ENCODE measurements at places on chromosomes 7 and 10. TPM values are rescaled to one million over a fixed set of nuclear protein-coding genes. Genes with fewer than 3 reads are reported as not detected.

The EVX1 gene
- polyA plus RNA-seq, result 0.27 TPM

The STOX1 gene
- polyA plus RNA-seq, result 14.4 TPM

The INPP5F gene
- polyA plus RNA-seq, result 14.4 TPM

The POLD2 gene
- polyA plus RNA-seq, result 162 TPM

The CLCN1 gene
- not detected for polyA plus RNA-seq

The VIPR2 gene
- 0.81 TPM for polyA plus RNA-seq

The HDAC9 gene
- polyA plus RNA-seq, result 18.5 TPM

The NME8 gene
- not detected for polyA plus RNA-seq

The GPR37 gene
- polyA plus RNA-seq, result 63.7 TPM

The PLAU gene
- 1.8 TPM for polyA plus RNA-seq

The KIF11 gene
- 11.4 TPM for polyA plus RNA-seq

The WNT8B gene
- 0.80 TPM for polyA plus RNA-seq

The APBB1IP gene
- 1.9 TPM for polyA plus RNA-seq

The PPP1R3C gene
- 8.7 TPM for polyA plus RNA-seq

The AP1S1 gene
- 127 TPM for polyA plus RNA-seq

The TACC2 gene
- 111 TPM for polyA plus RNA-seq

The FZD8 gene
- polyA plus RNA-seq, result 14.8 TPM

The ZPBP gene
- not detected for polyA plus RNA-seq

The JAKMIP3 gene
- polyA plus RNA-seq, result 1.0 TPM

The SPDYE16 gene
- polyA plus RNA-seq, result not detected

The ATG9B gene
- polyA plus RNA-seq, result 0.24 TPM

The MKI67 gene
- polyA plus RNA-seq, result 51.3 TPM

The PGAM2 gene
- 141 TPM for polyA plus RNA-seq

The DDX50 gene
- polyA plus RNA-seq, result 18.5 TPM

The OGDHL gene
- polyA plus RNA-seq, result 35.6 TPM

The IL15RA gene
- 2.4 TPM for polyA plus RNA-seq

The BAIAP2L1 gene
- 19.4 TPM for polyA plus RNA-seq

Measured in brain (organoid and tissue), 16 donors.